Fibroblast of skin of back (primary cell): ENCODE measurements at places on chromosomes 3 and 15.

DNA sequence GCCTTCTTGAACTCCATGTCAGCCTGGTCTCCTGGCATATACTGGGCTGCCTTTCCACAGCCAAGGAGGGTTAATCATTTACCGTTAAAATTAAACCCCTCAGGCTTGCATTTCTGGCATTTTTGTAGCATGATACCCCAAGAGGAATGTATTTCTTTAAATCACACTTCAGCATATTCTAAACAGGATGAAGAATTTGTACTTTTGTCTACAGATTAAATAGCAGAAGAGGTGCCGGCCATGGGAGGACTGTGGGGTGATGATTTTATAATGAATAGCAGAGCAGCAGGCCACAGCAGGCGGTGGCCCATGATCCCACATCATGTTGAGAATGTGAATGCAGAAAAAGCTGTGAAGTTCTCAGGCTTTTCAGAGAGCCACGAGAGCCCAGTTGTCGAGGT lies 90.2 kb downstream of the ARNT2 start:
- peak; percentile 93 for DNase-seq

GRCh38 chr3:19898721-19899120 lies 35.3 kb downstream of the EFHB start:
- DNase-seq, result peak; percentile 62

- DNase-seq, result peak; percentile 44
These were observed 593.3 kb downstream of the FOXP1 start for GRCh38 chr3:70990185-70990584.

- no peak for DNase-seq
These were observed 308.8 kb upstream of the NR2E3 start for GRCh38 chr15:71501344-71502076.

DNA sequence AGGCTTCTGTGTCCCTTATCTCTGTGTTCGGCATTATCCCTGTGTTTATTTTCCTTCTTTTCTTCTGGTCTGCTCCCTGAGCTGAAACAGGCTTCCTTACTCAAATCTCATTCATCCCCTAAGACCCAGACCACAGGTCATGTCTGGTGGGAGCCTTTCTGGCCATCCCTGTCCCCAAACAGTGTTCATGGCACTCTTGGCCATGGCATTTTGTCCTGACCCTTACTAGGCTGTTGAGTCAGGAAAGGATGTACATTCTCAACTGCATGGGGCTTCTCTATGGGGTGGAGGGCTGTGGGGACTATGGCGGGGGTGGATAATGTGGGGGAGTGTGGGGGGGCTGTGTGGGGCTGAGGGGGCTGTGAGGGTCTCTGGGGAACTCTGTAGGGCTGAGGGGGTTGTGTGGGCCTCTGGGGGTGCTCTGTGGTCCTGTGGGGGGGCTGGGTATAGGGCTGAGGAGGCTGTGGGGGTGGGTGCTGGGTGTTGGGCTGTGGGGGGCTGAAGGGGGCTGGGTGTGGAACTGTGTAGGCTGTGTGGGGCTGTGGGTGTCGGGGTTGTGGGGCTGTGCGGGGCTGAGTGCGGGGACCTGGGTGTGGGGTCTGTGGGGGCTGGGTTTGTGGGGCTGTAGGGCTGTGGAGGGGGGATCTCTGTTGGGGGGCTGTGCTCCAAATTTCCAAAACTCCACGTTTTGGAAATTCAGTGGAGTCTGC lies 64.3 kb downstream of the KLF13 start:
- no peak for DNase-seq

DNA sequence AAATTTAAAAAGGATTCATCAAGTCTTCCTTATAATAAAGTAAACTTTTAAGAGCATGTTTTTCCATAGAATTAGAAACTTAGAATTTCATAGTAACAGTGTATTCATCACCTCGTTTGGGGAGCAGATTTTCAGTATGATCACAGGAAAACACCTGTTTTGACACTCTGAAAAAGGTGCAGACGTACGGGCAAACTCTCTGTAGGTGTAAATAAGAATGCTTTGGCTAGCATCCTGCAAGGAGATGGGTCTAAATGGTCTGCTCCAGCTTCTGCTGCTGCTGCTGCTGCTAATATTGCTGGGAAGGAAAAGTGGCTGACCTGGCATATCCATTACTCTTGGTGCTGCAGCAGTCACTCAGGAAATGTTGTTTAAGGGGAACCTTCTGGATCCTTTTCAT lies 66.0 kb downstream of the MBNL1 start:
- DNase-seq, result no peak

GRCh38 chr3:4990069-4990468 lies 10.8 kb downstream of the BHLHE40 start:
- DNase-seq, result peak; percentile 27

DNA sequence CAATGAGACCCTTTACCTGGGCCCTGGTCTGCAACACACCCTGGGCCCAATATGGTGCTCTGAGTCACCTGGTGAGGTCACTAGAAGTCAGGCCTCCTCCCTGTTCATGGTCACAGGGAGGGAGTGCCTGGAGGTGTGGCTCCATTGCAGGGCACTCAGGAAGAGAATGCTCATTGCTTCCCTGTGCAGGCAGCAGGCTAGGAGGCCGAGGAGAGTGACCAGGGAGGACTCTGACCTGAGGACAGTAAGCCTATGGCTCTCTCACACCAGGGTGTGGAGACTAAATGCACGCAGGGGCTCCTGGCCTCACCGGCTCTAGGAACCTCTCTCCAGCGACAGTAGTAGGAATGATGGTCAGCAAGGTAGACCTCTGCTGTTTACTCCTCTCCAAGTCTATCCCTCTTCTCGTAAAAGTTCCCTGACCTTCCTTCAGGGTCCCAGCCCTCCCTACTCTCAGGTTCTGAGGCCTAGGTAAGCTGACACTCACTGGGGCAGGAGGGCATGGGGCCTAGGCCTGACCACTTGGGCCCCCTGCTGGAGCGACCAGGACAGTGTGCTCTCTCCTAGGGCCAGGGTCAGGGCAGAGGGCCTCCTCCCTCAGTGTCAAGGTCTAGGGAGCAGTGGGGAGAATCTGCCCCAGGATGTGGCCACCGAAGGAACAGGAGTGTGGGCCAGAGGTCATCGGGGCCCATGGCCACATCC lies 9.6 kb upstream of the SLCO2A1 start:
- DNase-seq, result no peak

- DNase-seq, result peak; percentile 60
These were observed at the start of gene CHST14 for GRCh38 chr15:40470423-40471104. Gene CHST14 (plus strand): TSS chr15:40470984. CDS start chr15:40471214, 230 bp downstream.

DNA sequence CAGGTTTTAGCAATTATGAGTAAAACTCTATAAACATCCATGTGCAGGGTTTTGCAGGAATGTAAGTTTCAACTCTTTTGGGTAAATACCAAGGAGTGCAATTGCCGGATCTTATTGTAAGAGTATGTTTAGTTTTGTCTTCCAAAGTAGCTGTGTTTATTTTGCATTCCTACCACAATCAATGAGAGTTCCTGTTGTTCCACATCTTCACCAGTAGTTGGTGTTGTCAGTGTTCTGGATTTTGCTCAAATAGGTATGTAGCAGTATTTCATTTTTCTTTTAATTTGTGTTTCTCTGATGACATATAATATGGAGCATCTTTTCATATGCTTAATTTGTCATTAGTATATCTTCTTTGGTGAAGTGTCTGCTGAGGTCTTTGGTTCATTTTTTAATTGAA lies 185.1 kb upstream of the GALNT15 start:
- DNase-seq, result no peak

- peak; percentile 40 for DNase-seq
These were observed 39.9 kb downstream of the DENND4A start for GRCh38 chr15:65752151-65752700.

GRCh38 chr15:40364251-40364650 lies 6.2 kb downstream of the DISP2 start:
- DNase-seq, result no peak

- peak; percentile 89 for DNase-seq
These were observed 74.9 kb upstream of the CHRNB4 start for GRCh38 chr15:78715930-78716329.

- peak; percentile 23 for DNase-seq
These were observed 41.8 kb downstream of the CHCHD6 start for GRCh38 chr3:126745760-126746394.

- no peak for DNase-seq
These were observed 113.4 kb downstream of the SRGAP3 start for GRCh38 chr3:9135930-9136525.

GRCh38 chr3:119831022-119831421 lies 49.1 kb downstream of the NR1I2 start:
- no peak for DNase-seq

GRCh38 chr3:25472731-25473130 lies 44.7 kb downstream of the RARB start:
- no peak for DNase-seq

- peak; percentile 67 for DNase-seq
These were observed 37.6 kb downstream of the TMCC1 start for GRCh38 chr3:129855832-129856419.

- no peak for DNase-seq
These were observed 167.7 kb downstream of the AGBL1 start for GRCh38 chr15:86247249-86247955.

DNA sequence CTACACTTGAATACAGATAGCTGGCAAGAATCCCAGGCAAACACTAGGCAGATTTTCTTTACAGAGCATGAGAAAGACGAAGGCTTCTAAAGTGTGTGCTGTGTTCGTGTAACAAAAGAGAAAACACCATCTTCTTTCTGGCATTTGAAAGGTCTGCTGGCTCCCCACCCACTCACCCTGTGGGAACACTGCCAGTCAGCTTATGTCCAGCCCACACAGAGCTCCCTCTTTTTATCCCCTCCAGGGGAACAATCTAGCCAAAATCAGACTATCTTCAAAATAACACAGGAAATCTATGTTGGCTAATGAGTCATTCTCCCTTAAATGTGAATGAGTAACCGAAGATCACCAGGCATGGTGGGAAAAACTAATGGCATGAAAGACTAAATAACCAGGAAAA lies 45.6 kb upstream of the PAQR5 start:
- peak; percentile 92 for DNase-seq

- DNase-seq, result peak; percentile 56
These were observed 44.8 kb downstream of the GATM start for GRCh38 chr15:45333550-45333949.

- no peak for DNase-seq
These were observed 10.7 kb downstream of the CCR3 start for GRCh38 chr3:46252980-46253379.
